HuH-7 (cell line): ENCODE measurements at places on chromosomes 16 and 17.
A peak's percentile ranks its signal among the peaks of the same experiment; 100 is the strongest.

DNA sequence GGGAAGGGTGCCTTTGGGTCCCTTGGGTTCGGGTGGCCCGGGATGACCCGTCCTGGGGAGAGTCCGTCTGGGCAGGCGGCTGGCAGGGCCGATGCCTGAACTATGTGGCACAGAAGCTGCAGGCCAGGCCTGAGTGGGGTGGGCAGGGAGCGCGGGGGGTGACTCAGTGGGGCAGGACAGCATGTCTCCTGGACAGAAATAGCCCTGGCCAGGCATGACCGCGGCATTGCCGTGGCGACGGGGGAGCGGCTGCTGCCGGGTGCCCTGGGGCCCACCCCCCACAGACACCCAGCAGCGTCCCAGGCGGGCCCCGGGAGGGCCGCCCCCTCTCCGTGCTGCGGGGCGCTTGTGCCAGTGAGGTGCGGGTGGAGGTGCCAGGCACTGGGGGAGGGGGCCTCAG, 1.8 kb upstream of the C1QTNF8 start:
- DNase-seq: no peak

GRCh38 chr16:67750466-67750865, 31.4 kb upstream of the GFOD2 start:
- DNase-seq: no peak

- DNase-seq: no peak
Measured at GRCh38 chr16:67270931-67271338, 8.4 kb upstream of the PLEKHG4 start.

- no peak for DNase-seq
Measured at GRCh38 chr17:72219824-72220493, 99.1 kb downstream of the SOX9 start.

- DNase-seq: no peak
Measured at GRCh38 chr16:47917118-47917517, 238.7 kb downstream of the ABCC12 start.

- DNase-seq: no peak
Measured at GRCh38 chr17:17400070-17400469, 76.7 kb upstream of the MED9 start.

GRCh38 chr17:32281011-32281451, 15.4 kb downstream of the RHBDL3 start:
- DNase-seq: no peak

GRCh38 chr17:43341715-43342588, 56.8 kb upstream of the ARL4D start:
- DNase-seq: no peak

DNA sequence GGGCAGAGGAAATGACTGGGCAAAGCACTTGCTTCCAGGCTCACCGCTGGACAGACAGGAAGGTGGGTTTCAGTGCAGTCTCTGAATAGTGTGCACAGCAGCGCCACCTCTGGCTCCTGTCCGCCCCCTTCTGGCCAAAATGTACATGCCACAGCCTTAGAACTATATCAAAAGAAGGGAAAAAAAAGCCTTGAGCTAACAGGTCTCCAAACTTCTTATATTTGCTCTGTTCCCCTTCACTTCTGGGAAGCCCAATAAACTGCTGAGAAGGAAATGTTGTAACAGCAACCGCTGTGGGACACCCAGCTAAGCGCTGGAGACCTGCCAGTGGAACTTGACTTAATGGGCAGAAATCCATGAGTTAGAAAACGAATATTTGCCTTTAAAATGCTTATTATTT, 17.5 kb downstream of the COG7 start:
- DNase-seq: peak; percentile 55

GRCh38 chr16:50888486-50889261, 146.8 kb downstream of the CYLD start:
- no peak for DNase-seq

DNA sequence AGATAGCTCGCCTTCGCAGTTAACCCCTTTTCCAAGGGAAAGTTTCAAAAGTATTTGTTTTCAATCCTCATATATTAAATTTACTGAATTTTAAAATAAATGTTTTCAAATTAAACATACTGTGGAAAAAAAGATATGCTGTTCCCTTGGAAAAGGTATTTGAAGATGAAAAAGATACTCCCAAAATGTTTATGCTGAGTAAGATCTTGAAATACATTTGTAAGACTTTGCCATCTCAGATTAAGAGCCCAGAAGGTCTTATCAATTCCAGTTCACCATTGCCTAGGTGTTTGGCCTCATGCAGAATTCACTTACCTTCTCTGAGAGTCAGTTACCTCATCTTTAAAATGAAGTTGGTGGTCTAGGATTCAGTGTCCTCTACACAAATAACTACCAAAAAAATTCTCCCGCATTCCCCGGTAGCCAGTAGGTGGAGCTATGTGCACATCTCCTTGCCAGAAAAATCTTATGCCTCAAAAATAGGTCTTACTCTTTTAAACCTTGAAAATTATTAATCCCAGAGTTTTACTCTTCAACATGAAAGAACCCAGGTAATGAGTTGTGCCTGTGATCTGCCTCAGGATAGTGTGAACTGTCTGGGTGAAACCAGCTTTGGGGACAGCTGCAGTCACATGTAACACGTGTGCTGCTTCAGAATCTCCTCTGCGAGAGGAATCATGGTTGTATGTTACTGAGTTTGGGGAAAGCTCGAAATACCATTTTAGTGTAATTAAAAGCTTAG, 178.3 kb downstream of the MRTFB start:
- peak; percentile 13 for DNase-seq

DNA sequence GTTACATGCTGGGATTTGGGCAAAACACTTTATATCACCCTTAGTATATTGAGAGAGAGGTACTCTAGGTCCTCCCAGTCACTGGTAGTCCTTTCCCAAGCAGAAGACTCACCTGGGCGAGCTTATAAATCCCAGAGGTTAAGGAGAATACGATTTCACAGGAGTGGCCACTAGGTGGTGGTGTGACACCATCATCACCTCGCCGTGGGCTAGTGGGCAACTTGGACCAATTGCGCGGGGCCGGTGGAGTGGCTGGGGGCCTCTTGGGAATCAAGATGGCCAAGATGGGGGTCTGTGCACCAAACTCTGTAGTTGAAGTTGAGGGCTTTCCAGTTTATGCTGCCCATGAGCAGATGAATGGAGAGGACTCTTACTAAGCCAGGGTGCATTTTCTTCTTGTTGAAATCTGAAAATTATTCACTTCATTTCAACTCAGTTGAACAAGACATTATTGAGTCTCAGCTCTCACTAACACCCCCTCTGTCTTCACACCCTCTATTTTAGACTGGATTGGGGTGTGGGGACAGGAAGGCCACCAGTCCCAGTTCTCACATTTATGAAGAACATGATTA, 38.2 kb upstream of the PIRT start:
- DNase-seq: peak; percentile 33

- DNase-seq: no peak
Measured at GRCh38 chr16:83171396-83171795, 544.6 kb downstream of the CDH13 start.

DNA sequence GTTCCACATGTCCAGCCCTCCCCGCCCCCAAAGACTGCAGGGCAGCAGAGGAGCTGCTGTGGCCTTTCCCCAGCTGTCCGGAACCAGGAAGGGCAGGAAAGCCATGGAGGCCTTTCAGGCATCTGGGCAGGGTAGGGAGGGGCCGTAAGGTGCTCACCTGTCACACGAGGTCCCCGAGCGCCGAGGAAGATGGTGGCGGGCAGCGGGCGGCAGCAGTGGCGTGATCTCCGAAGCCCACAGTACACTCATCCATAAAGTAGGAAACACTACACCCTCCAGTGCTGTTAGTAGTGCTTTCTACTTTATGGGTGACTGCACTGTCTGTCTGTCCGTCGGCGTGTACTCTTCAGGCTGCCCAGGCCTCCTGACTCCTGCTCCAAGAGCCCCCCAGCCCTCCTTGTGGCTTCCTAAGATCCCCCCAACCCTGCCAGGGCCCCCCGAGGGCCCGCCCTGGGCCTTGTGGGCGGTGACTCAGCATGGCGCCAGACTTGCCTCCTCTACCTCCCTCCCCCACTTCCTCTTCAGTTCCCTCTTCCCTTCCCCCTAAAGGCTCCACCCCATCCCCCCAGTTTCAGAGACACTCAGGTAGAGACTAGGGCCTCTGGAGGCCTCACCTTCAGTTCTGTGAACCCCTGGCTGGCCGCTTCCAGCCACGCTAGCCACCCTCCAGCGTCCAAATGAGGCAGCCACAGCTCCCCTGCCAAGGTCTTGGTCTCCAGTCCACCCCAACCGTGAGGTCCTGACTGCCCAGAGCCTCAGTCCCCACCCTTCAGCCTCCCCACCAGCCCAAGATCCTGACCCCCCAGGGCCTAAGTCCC, 2.6 kb upstream of the TSPOAP1 start:
- DNase-seq: no peak
